ENCODE measurements at places on chromosomes 2 and 18.

GRCh38 chr2:221289389-221289788, 282.7 kb downstream of the EPHA4 start:
- DNase-seq = no peak

DNA sequence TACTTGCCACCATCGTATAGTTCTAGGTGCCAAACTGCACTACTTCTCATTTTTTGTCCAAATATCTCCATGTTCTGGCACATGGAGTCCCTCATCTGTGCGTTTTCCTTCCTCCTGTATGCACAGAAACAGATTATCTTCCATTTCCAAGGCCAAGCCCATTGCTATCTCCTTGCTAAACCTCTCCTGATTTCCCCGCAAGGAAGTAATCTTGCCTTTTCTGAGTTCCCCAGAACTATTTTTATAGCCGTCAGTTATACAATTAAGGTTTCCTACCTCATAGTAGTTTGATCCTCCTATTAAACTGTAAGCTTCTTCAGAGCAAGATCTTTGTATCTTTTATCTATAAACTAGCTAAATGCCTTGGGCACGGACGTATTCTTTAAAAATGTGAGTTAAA, 7.2 kb downstream of the DSG2 start:
- no peak for DNase-seq

DNA sequence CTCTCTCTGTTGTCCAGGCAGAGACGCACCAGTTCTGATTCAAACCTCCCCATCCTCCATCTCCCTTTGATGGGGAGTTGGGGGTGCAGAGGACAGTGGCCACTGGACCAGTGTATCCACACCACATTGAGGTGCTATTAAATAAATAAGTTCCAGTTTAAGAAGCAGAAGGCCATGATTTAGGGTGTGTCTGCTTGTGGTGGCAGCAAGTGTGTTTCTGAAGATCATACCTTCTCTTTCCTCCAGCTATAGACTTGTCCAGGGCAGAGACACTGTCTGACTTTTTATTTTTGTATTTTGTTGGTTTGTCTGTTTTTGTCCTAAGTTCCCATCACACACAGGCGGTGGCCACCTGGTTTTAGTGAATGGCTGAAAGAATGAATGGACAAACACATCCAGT, 16.5 kb upstream of the INO80C start:
- DNase-seq = no peak

GRCh38 chr2:207357216-207357615, 172.5 kb upstream of the CREB1 start:
- DNase-seq = no peak

DNA sequence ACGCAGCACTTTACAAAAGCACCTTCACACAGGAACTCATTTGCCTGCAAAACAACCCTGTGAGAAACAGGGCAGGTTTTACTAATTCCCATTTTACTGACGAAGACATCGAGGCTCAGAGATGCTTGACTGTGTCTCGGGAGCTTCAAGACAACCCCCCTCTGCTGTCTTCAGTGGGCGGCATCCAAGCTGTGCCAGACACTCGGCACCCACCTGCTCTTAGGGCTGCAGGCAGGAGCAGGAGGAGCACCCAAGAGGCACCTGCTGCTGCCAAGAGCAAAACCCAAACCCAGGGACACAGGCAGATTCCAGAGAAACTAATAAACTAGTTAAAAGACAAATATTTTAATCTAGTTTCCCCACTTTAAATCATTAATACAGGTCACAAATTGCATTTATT, 67.9 kb downstream of the PPP4R1 start:
- DNase-seq = no peak

GRCh38 chr18:58438958-58439300, 190.0 kb downstream of the ALPK2 start:
- no peak for DNase-seq

DNA sequence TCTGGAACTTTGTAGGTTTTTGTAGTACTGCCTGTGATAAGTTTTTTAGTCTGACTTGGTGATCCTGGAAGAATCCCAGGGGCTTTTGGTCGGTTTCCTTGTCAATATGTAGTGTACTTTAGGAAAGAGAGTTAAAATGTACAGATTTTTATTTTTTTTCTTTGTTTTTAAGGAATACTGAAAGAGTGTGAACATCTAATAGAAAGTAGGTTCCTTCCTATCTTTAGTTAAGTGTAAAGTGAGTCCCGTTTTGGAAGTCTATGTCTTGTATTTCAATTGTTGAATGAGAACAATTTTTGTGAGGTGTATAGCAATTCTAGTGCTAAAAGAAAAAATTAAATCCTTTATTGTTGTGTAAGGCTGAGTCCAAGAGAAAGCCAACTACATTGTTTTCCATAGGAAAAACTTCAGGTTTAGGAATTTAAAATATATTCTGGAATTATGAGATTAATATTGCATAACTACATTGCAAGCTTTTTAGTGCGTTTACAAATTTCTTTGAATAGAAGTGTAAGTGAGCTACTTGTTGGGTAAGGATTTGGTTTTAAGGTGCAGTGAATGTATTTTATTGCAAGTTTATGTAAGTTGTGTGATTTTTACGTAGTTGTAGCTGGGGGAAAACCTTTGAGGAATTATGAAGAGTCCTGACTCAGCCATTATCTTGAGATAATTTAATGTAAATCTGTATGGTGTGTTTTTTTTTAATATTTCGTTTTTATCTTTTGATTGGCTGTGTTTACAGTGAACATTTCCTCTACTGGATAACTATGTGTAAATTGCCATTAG, 1.7 kb downstream of the VAPA start:
- no peak for DNase-seq

DNA sequence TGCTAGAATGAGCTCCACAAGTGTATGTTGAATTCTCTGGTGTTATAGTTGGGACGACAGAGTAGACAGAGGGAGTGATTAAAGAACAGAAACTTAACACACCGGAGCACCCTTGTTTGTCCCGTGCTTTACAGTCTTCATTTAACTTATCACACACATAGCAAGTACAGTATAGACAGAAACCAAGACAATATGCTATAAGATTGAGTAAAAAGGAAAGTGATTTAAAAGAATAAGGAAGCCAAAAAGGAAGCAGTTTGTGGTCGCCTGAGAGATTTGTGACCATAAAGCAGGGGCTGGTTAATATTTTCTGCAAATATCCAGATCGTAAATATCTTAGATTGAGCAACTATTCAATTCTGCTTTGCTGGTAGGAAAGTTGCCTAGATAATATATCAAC, 1128.4 kb downstream of the TSN start:
- DNase-seq = no peak

- no peak for DNase-seq
Measured at GRCh38 chr2:102144128-102144527, 1.6 kb downstream of the IL1R1 start.

DNA sequence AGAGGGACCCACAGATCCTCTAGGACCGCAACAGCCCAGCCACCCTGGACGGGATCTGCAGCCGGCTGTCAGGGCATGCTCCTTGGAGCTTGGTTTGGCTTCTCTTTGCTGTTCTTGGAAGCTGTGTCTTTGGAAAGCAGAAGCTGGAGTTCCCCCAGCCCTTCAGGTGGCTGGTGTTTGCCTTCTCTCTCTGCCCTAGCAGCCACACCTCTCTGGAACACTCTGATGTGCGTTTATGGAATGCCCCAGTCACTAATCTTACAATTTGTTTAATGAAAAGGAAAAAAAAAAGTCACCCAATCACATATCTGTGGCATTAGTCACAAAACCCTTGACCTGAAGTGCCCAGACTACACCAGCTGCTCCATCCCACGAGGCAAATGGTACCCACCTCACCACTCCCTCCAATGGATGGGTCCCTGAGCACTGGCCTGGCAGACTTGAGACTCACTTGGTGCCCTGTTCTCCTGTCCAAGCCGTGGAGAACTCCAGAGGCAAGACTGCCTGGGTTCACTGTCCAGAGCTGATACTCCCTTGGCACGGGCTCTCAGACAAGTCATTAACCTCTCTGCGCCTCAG, 70.2 kb upstream of the DAPL1 start:
- DNase-seq = no peak

GRCh38 chr2:24494410-24494809, 3.4 kb downstream of the NCOA1 start:
- no peak for DNase-seq

- no peak for DNase-seq
Measured at GRCh38 chr18:21262979-21263378, 20.9 kb downstream of the GREB1L start.

DNA sequence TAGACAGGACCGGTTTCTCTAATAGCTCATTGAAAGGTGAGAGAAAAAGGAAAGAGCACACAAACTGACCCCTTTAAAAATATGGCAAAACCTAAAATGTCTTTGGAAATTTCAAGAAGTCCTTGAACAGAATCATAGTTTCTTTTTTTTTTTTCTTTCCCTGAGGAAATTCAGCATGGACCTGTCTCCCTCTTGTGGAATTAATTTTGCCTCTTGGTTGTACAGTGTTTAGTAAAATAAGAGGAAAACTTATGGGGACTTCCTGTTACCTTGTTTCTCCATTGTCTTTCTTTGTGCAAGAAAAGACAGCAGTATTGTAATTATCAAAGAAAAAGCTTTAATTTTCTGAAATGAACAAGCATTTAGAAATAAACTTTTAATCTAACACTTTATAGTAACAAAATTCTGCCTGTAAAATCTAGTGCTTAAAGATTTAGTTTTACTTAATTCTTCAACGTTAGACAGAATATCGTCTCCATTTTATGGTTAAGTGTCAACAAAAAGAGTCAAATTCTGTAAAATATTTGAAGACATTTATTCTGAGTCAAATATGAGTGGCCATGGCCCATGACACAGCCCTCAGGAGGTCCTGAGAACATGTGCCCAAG, 176.3 kb upstream of the NABP1 start:
- no peak for DNase-seq

GRCh38 chr2:15939854-15940660, at the start of gene MYCN:
MYCN (plus strand) TSS chr2:15940550; CDS start chr2:15942065, 1,515 bp downstream.
- DNase-seq = no peak

- no peak for DNase-seq
Measured at GRCh38 chr2:226981791-226982326, 146.0 kb downstream of the RHBDD1 start.

- no peak for DNase-seq
Measured at GRCh38 chr18:62550746-62551145, 27.9 kb downstream of the ZCCHC2 start.

DNA sequence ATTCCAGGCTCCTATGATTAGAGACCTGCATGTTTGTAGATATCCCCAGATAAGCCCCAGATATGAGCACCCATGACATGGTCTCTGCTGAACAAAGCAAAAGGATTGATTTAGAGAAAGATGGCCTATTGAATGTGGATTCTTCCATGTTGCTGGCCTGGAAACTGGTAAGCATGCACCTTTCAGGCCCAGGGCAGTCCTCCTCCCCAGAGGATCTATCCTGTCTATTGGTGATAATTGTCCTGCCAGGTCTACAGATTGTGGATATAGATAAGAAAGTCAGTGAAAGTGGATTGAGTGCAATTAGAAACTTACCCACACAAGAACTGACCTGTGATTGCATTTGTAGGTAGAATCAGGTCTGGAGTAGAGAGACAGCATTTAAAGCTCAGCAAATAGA, 256.9 kb upstream of the SIX3 start:
- DNase-seq = no peak

Measured in stimulated activated CD8-positive, alpha-beta memory T cell treated with anti-CD3 and anti-CD28 coated beads, Interleukin-15, amount 100 ng/mL, for 4 hours (primary cell).